Hypothalamus (tissue), 51 donors: ENCODE measurements at places on chromosomes 12 and 14.

- no peak for DNase-seq
Observed at GRCh38 chr14:45811155-45811554, 558.2 kb upstream of the MIS18BP1 start.

GRCh38 chr14:63472986-63473788 lies 70.0 kb downstream of the PPP2R5E start:
- DNase-seq = no peak

GRCh38 chr14:101032433-101032832 lies 128.9 kb upstream of the RTL1 start:
- DNase-seq = no peak

DNA sequence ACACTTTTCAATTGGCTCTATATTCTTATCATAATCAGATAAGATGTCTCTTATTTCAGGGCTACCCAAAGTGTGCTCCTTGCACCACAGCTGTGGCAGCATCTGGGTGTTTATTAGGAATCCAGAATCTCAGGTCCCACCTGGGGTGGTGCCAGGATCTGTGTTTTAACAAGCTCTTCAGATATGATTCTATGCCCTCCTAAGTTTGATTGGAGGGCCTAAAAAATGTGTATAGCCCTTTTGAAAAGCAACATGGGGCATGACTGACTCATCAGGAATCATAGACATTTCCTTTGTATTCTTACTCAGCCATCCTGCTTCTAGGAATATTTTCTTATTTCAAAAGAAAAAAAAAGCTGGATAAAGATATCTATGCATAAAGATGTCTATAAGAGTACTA lies 103.1 kb downstream of the HELB start:
- no peak for DNase-seq

DNA sequence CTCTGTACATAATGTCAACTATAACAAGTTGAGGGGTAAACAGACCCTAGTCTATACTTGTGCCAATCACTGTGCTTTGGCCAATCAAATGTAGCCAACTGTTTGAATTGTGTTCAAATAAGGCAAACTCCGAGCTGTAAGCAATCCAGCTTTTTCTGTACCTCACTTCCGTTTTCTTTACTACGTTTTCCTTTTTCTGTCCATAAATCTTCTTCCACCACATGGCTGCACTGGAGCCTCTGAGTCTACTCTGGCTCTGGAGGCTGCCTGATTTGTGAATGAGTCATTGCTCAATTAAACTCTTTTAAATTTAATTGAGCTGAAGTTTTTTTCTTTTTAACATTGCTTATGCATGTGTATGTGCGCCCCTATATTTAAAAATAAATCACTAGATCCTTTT lies 29.7 kb downstream of the CLEC1A start:
- no peak for DNase-seq

DNA sequence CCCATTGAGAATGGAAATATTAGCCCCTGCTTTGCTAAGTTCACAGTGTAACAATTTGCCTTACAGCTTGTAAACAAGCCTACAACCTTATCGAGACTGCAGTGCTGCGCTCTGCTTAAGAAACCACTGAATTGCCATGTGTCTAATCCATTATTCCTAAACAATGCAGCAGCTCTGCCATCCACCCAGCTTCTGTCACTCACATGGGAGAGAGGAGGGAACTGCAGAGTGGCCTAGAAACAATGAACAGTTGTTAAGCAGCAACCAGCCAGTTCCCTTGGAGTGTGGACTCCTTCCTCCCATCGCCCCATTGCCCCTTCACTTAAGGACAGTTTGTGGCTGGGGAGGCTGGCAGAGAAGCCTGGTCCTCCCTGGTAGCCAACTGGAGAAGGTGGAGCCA lies 42.9 kb downstream of the TESPA1 start:
- DNase-seq = no peak

DNA sequence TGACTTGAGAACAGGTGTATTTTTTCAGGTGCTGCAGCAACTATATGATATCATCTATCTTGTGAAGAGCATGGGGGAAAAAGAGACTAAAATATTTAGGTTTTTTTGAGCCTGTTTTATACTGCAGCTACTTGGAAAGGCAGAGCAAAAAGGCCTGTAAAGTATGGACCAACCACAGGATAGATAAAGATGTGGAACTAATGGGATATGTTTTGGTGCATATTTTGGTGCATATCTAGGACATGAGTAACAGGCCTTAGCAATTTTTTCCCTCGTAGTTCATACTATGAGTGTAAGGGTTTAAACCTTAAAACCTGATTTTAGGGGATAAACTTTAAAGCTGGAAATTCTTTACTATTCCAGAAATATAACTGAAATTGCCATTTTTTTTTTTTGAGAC lies 6.0 kb upstream of the GTSF1 start:
- no peak for DNase-seq

DNA sequence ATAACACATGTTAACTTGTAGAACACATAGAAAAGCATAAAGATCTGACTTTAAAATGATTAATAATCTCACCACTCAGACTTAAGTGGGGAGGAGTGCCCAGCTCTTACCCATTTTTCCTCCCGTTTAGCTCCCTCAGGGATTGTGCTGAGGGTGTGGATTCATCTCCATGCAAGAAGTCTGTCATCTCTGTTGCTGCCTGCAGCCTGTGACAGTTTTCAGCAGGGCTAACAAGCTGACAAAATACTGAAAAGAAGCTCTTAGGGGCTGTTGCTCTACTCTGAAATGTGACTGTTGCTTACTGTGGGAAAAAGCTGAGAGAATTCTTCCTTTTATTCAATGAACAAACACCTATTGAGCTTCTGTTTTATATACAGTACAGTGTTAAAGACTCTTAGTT lies 216.2 kb downstream of the CPNE8 start:
- no peak for DNase-seq

- DNase-seq = no peak
Observed at GRCh38 chr14:22978981-22979671, 3.2 kb downstream of the AJUBA start.

GRCh38 chr12:106704081-106704480 lies 70.4 kb upstream of the RIC8B start:
- no peak for DNase-seq

GRCh38 chr12:25155022-25155576 lies 39.9 kb downstream of the DNAI7 start:
- DNase-seq = no peak

- DNase-seq = no peak
Observed at GRCh38 chr12:71870416-71870815, 30.9 kb downstream of the TBC1D15 start.

DNA sequence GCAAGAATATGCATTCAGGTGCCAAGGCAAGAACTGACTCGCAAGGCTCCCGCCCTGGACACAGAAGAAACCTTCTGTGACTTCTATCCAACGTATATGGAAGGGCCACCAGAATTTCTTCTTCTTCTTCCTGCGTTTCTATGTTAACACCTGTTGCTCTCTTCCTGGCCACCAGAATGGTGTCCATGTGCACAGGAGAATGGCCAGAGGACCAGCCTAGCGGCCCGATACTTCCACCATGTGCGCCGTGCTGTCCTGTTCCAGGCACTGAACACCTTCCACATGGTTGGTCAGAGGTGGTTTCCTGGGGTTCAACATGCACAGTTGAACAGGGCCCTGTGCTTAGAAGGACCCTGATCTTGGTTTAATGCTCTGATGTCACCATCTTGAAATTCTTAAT lies 455.8 kb downstream of the BCL11B start:
- no peak for DNase-seq

GRCh38 chr14:100654814-100655740 lies 67.9 kb upstream of the BEGAIN start:
- DNase-seq = no peak

GRCh38 chr14:70665448-70666360 lies 24.0 kb downstream of the TTC9 start:
- DNase-seq = no peak

- DNase-seq = no peak
Observed at GRCh38 chr14:70052990-70053389, 135.8 kb downstream of the SLC8A3 start.

- no peak for DNase-seq
Observed at GRCh38 chr12:75483431-75483830, 2.9 kb downstream of the GLIPR1 start.

GRCh38 chr14:93709249-93709648 lies 79.0 kb downstream of the PRIMA1 start:
- DNase-seq = no peak

- DNase-seq = no peak
Observed at GRCh38 chr12:108046650-108047049, 82.4 kb upstream of the WSCD2 start.

DNA sequence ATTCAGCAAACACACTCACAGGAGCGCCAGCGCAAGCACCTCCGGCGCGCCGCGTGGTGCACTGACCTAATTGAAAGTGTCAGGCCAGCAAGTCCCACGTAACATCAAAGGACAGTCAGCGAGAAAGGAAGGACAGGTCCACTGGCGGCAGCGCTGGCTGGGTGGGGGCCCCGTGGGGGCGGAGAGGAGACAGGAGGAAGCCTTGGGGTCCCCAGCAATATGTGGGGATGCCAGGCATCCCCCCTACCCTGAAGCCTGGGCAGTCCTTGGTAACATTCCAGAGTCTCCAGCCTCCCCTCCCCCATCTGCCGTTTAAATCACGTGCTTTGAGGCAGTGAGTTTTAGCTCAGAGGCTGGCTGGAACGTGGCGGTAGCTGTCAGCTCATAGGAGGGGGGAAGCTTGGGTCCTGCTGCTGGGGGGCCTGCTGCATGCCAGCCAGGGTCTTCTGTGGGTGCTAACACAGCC lies 159.2 kb downstream of the CALM1 start:
- peak; percentile 81 for DNase-seq

DNA sequence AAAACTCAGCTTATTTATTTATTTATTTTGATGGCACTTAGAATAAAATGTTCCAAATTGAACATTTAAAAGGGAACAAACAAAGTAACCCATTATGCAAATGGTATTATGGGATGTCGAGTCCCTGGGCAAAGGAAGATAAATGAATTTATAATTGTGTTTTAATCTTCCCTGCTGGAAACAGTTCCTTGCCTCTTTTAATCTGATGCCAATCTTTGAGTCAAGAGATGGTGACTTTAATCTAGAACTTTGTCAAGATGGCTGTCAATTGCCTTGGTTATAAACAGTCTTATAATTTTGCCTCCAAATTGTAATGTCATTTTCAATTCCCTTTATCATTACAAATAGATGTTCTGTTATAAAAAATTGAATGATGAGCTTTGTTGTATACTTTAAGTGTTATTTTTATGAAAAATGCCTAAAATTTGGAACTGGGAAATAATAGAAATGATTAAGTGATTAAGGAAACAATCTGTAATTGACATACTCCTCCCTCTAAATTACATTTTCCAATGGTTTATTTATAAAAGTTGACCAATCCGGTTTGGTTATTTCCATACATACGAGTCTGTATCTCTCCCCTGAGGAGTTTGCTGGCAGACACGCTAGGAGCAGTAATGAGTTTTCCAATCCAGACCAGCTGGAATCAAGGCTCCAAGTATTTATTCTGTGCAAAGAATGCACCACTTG lies 134.9 kb upstream of the FRMD6 start:
- no peak for DNase-seq

- DNase-seq = no peak
Observed at GRCh38 chr12:7090222-7090998, 1.8 kb downstream of the C1R start.

- no peak for DNase-seq
Observed at GRCh38 chr12:57280211-57281062, 29.4 kb upstream of the STAC3 start.

- no peak for DNase-seq
Observed at GRCh38 chr14:98993818-98994217, 278.2 kb downstream of the BCL11B start.

- DNase-seq = no peak
Observed at GRCh38 chr12:57237932-57238853, 8.7 kb downstream of the SHMT2 start.

DNA sequence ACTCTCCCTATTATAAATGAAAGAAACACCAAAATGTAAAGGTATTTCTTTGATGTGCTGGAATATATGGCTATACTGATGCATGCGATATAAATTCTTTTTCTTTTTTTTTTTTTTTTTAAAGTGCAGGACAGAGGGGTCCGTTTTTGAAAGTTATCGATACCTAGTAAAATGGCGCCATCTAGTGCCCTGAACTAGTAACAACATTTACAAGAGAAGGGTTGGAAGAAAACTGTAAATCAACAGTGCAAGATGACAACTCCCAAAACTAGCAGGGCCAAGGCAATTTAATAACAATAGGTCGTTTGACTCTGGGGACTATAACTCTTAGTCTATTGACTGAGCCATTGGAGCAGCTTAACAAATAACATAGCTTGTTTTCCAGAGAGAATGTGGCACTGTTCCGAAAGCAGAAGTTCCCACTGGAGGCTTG lies 137.7 kb downstream of the SPTSSA start:
- DNase-seq = no peak

DNA sequence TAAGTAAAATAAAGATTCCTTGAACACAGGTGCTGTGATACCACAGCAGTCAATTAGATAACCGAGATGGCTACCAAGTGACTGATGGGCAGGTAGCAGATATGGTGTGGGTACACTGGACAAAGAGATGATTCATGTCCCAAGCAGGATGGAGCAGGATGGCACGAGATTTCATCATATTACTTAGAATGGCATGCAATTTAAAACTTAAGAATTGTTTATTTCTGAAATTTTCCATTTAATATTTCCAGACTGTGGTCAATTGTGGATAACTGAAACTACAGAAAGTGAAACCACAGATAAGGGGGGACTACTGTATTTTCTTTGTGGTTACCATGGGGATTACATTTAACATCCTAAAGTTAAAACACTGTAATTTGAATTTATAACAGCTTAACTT lies 7.5 kb upstream of the ZFP36L1 start:
- no peak for DNase-seq

- no peak for DNase-seq
Observed at GRCh38 chr12:96400631-96401075, 414 bp upstream of the CDK17 start.

GRCh38 chr12:89412665-89413064 lies 60.4 kb upstream of the DUSP6 start:
- no peak for DNase-seq

- DNase-seq = no peak
Observed at GRCh38 chr12:92089559-92089958, 56.1 kb downstream of the BTG1 start.

DNA sequence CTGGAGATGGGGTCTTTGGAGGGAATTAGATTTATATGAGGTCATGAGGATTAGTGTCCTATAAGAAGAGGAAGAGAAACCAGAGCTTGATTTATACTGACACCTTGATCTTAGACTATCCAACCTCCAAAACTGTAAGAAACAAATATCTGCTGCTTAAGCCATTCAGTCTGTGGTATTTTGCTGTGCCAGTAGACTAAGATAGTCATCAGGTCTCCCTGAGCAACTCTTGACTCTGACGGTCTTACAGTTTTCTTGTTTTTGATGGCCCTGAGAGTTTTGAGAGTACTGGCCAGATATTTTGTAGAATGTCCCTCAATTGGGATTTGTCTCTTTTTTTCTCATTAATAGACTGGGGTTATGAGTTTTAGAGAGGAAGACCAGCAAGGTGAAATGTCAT lies 51.7 kb downstream of the TSHR start:
- no peak for DNase-seq

- DNase-seq = no peak
Observed at GRCh38 chr14:71103662-71104484, 196.6 kb downstream of the PCNX1 start.

GRCh38 chr14:103613517-103613916 lies 15.5 kb upstream of the KLC1 start:
- no peak for DNase-seq

- no peak for DNase-seq
Observed at GRCh38 chr14:42929806-42930480, 1323.3 kb downstream of the LRFN5 start.
